ENCODE measurements at places on chromosomes 13 and 19. TPM values are rescaled to one million over a fixed set of nuclear protein-coding genes. Genes with fewer than 3 reads are reported as not detected.

Gene TNNI3
- polyA plus RNA-seq: 3.7 TPM

Gene PSG7
- not detected for polyA plus RNA-seq

Gene SSBP4
- 33.4 TPM for polyA plus RNA-seq

Gene MISP
- polyA plus RNA-seq: 0.71 TPM

Gene KIR2DL4
- not detected for polyA plus RNA-seq

Gene KASH5
- not detected for polyA plus RNA-seq

Gene ZNF610
- 0.32 TPM for polyA plus RNA-seq

Gene ABCA7
- 41.2 TPM for polyA plus RNA-seq

Gene GPR12
- polyA plus RNA-seq: not detected

Gene GPI
- polyA plus RNA-seq: 147 TPM

Gene KIR2DL1
- not detected for polyA plus RNA-seq

Gene CYSLTR2
- polyA plus RNA-seq: not detected

Gene KIR3DL2
- polyA plus RNA-seq: not detected

Gene KRTDAP
- polyA plus RNA-seq: 1.5 TPM

Gene WTIP
- 18.1 TPM for polyA plus RNA-seq

Gene CYP2B6
- polyA plus RNA-seq: 0.09 TPM

All from HepG2 (cell line).